CD4-positive, alpha-beta T cell treated with Interleukin-10 for 1 hour (primary cell): ENCODE measurements at places on chromosomes 13 and 19.
A peak's percentile ranks its signal among the peaks of the same experiment; 100 is the strongest.

GRCh38 chr13:35865341-35866240 lies 265.6 kb downstream of the DCLK1 start:
- DNase-seq, result no peak

DNA sequence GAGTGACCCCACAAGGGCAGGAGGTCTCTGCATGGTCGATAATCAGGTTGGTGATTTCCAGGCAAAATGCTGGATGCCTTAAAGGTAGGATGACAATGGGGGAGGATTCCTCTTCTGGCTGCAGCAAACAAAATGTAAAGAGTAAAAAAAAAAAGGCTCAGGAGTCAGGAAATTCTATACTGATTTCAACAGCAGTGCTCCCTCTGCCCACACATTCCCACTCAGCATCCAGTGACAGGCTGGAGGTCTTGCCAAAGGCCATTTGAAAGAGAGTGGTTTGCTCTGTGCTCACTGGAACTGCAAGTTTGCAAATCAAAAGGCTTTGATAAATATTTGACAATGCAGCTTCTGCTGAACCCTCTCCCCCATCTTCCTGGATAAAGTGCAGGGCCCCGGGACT lies 135.4 kb downstream of the TNFRSF19 start:
- DNase-seq, result no peak

GRCh38 chr13:36555151-36555986 lies 118.5 kb upstream of the SERTM1 start:
- no peak for DNase-seq

DNA sequence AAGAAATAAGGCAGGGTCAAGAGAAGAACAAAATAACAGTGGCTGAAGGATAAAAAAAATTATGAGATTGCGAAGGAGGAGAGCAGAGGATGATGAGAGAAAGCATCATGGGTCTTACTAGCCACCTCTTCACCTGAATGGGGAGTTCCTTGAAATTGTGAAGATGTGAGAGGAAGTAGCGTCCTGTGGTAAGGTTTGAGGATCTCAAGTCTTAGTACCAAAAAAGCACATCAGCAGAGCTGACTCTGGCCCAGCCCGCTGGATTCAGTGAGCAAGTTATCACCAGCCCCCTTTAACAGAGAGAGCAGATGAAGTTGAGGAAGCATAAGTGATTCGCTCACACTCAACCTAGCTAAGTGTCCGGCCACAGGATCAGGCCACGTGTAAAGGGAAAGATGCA lies 61.8 kb downstream of the RXFP2 start:
- DNase-seq, result peak; percentile 1

DNA sequence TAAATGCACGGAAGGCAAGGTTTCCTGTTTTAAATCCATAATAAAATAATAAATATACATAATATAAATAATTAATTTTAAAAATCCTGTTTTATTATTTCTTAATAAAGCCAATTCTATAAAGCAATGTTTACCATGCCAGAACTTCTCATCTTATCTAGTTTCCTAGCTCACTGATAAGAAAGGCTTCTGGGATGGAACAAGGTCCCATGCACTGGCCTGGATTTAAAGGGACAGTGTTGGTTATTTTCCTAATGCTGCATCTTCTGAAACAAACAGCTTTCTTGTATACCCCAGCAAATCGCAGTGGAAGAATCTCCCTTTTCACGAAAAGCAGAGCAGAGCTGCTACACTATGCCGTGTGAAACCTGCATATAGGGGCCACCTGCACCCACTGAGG lies 68.8 kb downstream of the LNX2 start:
- no peak for DNase-seq

- DNase-seq, result no peak
These were observed 458.1 kb upstream of the ARGLU1 start for GRCh38 chr13:107025991-107026390.

DNA sequence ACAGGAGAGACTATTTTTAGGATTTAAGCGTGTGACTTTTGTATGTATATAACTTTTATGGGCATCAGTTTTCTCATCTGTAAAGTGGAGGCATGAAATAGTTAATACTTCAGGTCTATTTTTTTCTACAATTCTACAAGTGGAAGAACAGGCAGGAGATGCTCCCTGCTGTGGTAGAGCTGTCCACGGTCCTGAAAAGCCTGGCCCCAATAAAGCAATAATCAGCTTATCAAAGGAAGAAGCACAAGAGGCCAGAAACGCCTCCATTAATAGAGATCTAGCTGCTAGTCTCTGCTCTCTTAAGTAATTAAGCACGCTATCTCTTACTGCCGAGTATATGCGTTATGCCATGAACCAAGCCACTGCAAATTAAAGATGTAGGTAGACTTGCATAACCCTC lies 28.0 kb upstream of the WASF3 start:
- no peak for DNase-seq

DNA sequence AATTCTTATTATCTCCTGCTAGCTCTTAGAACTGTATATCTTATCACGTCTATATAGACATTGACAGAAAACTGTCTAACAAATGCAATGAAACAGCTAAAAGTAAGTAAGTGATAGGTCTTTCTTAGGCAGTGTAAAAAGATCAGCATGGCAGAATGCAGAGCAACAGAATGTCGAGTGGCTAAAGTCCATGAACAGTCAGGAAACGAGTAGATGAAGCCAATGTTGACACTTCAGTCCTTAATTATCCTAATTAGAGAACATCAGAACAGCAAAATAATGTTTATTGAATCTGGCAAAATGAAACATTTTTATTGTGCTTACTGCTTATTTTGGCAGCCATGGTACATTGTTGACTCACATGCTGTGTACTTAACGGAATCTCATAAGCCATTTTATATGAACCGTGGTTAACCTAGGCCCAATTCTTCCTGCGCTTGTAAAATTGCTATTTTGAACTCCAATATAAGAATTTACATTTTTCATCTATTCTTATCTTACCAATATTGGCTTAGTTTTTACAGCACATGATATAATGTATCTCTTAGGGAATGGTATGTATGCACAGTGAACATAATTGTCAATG lies 748.1 kb downstream of the DACH1 start:
- no peak for DNase-seq

GRCh38 chr13:94641409-94641941 lies 39.8 kb downstream of the GPR180 start:
- no peak for DNase-seq

- DNase-seq, result no peak
These were observed 29.2 kb downstream of the TMTC4 start for GRCh38 chr13:100645382-100645781.

- no peak for DNase-seq
These were observed 111.8 kb upstream of the PABPC3 start for GRCh38 chr13:24984134-24984533.
